ENCODE measurements at places on chromosomes 12 and 14. TPM values are rescaled to one million over a fixed set of nuclear protein-coding genes. Genes with fewer than 3 reads are reported as not detected.

The MFAP5 gene
- total RNA-seq: not detected

The MYL2 gene
- not detected for total RNA-seq

The CCNK gene
- 54.8 TPM for total RNA-seq

The CFAP251 gene
- 17.2 TPM for total RNA-seq

The TOMM20L gene
- total RNA-seq: not detected

GRCh38 chr14:22485178-22485577, 103.8 kb downstream of the DAD1 start:
- DNase-seq: no peak

DNA sequence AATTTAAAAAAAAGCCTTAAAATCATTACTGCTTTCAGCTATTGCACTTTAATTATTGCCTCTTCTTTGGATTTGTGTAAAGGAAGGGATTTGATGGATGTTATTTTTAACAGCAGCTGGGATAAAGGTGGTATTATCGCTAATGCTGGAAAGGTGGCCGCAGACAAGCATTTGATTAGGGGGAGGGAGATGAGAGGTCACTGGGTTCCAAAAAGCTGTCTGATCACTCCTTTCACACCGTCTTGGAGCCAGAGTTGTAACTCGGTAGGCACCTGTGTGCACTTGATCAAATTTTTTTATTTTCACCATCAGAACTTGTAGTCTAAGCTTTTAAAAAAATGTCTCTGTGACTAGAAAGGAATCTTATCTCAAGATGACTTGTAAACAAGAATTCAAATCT, 99.8 kb downstream of the AKAP6 start:
- H3K27ac ChIP-seq: no peak overlapping the region
- no peak overlapping the region for H3K4me3 ChIP-seq
- no peaks in the 10 kb centered on the region for H3K27me3 ChIP-seq
- H3K36me3 ChIP-seq: no peaks in the 10 kb centered on the region

DNA sequence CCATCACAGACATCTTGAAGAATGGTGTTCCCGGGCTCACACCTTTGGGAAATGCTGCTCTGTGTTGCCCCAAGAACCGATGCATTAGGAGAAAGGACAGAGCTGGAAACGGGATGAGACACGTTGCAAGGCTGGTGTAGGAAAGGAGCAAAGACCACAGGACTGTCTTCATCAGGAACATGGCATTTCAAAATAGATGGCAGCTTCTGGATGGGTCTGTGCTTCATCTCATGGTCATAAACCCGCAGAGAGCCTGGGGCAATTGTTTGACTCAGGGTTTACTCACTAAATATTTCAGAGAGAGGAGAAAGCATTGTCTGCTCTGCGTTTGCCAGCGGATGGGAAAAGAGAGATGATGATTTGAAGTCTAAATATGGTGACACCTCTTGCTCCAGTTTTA, 76.3 kb downstream of the CACNA1C start:
- no peak for DNase-seq
- no peaks in the 10 kb centered on the region for H3K36me3 ChIP-seq
- no peaks in the 10 kb centered on the region for H3K4me1 ChIP-seq
- peaks cover 5% of the 10 kb centered on the region for H3K27me3 ChIP-seq
- no peak overlapping the region for H3K27ac ChIP-seq

DNA sequence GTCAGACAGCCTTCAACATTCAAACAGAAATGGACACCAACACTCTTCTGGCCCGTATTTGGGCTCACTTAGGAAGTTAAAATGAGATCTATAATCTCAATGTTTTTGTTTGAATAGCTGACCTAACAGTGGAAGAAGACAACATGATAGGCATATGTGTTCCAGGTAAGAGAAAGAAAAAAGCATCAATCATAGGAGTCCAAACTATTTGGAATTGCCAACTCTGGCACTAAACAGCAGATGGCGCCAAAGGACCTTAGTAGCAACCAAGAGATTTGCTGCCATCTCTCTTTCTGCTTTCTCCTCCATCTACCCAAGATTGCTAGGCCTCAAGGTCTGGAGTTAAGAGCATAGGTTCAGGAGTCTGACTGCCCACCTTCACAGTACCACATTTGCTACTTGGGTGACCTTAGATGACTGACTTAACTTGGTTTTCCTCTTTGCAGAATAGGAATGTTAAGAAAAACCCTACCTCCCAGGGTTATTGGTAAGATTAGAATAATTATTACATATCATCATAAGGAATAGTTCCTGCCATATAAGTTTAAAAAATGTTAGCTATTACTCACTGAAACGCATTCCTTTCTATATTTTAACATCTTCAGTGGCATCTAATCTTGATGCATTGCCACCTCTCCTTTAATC, 30.2 kb downstream of the PEX5 start:
- H3K36me3 ChIP-seq: no peaks in the 10 kb centered on the region
- H3K4me3 ChIP-seq: no peak overlapping the region
- H3K4me1 ChIP-seq: no peaks in the 10 kb centered on the region
- H3K27ac ChIP-seq: no peak overlapping the region
- H3K27me3 ChIP-seq: no peaks in the 10 kb centered on the region

DNA sequence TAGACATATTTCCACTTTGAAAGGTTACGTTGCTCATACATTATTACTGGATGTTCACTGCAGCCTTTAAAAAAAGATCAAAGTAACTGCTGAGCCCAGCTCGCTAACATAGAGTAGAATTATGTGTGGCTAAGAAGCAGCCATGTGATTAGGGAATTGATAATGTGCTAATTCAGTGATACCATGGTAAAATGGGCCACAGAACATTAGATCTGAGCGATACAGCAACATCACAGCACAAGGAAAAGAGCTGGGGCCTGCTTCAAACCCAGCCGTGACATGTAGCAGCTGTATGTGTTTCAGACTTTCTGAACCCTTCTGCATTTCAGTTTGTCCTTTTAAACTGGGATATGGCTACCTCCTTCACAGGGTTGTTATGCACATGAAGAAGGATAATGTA, 92.3 kb upstream of the LMNTD1 start:
- no peak overlapping the region for H3K4me3 ChIP-seq
- H3K4me1 ChIP-seq: no peaks in the 10 kb centered on the region
- no peaks in the 10 kb centered on the region for H3K36me3 ChIP-seq

- no peak for DNase-seq
- no peaks in the 10 kb centered on the region for H3K27me3 ChIP-seq
- H3K27ac ChIP-seq: no peak overlapping the region
- no peaks in the 10 kb centered on the region for H3K36me3 ChIP-seq
- no peak overlapping the region for H3K4me3 ChIP-seq
These were observed 141.9 kb downstream of the DPF3 start for GRCh38 chr14:72752034-72752412.

DNA sequence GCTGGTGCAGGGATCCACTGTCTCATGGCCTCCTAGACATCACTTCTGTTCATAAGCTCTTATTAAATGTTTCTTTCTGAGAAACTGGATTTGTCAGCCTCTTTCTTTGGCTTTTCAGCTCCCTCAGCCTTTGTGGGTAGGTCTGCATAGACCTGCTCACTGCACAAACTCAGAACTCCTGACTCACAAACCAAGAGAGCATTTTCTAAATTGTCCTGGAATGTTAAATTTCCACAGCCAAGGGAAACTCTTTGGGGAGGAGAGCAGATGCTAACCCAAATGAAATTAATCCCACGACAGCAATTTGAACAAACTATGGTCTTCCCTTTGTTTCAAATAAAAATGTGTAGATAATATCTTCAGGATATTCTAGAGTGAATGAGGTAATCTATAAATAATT, 19.5 kb upstream of the CERS5 start:
- no peak overlapping the region for H3K4me3 ChIP-seq
- no peaks in the 10 kb centered on the region for H3K4me1 ChIP-seq
- no peak for DNase-seq
- H3K36me3 ChIP-seq: peaks cover 5% of the 10 kb centered on the region
- H3K27ac ChIP-seq: no peak overlapping the region
- no peaks in the 10 kb centered on the region for H3K27me3 ChIP-seq

GRCh38 chr12:83141460-83141994, 454.8 kb downstream of the TMTC2 start:
- no peaks in the 10 kb centered on the region for H3K36me3 ChIP-seq
- no peaks in the 10 kb centered on the region for H3K27me3 ChIP-seq
- H3K27ac ChIP-seq: no peak overlapping the region
- no peak for DNase-seq
- H3K4me3 ChIP-seq: no peak overlapping the region

- no peaks in the 10 kb centered on the region for H3K36me3 ChIP-seq
- no peak overlapping the region for H3K27ac ChIP-seq
- H3K4me3 ChIP-seq: no peak overlapping the region
- peaks cover 25% of the 10 kb centered on the region for H3K27me3 ChIP-seq
These were observed 68.7 kb downstream of the PRMT8 start for GRCh38 chr12:3559601-3560294.

DNA sequence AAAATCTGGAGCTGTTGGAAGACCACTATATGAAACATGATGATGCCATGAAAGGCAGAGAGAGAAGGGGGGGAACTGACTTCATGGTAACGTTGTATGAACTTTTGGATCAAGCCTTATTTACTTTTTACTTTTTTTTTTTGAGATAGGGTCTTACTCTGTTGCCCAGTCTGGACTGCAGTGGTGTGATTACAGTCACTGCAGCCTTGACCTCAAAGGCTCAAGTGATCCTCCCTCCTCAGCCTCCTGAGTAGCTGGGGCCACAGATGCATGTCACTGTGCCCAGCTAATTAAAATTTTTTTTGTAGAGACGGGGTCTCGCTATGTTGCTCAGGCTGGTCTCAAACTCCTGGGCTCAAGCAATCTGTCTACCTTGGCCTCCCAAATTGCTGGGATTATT, 31.3 kb upstream of the CTDSP2 start:
- no peaks in the 10 kb centered on the region for H3K27me3 ChIP-seq
- H3K36me3 ChIP-seq: no peaks in the 10 kb centered on the region
- peaks cover 3% of the 10 kb centered on the region for H3K4me1 ChIP-seq
- no peak for DNase-seq
- no peak overlapping the region for H3K4me3 ChIP-seq

GRCh38 chr12:120892265-120892664, 11.9 kb downstream of the SPPL3 start:
- H3K4me1 ChIP-seq: peaks cover 23% of the 10 kb centered on the region
- H3K27me3 ChIP-seq: no peaks in the 10 kb centered on the region
- H3K36me3 ChIP-seq: peaks cover 7% of the 10 kb centered on the region
- no peak overlapping the region for H3K4me3 ChIP-seq
- H3K27ac ChIP-seq: peak overlapping the region; percentile 37

GRCh38 chr14:55897031-55897430, 221.2 kb upstream of the PELI2 start:
- no peaks in the 10 kb centered on the region for H3K36me3 ChIP-seq
- no peak overlapping the region for H3K27ac ChIP-seq
- H3K4me1 ChIP-seq: no peaks in the 10 kb centered on the region
- no peak for DNase-seq
- H3K4me3 ChIP-seq: no peak overlapping the region

DNA sequence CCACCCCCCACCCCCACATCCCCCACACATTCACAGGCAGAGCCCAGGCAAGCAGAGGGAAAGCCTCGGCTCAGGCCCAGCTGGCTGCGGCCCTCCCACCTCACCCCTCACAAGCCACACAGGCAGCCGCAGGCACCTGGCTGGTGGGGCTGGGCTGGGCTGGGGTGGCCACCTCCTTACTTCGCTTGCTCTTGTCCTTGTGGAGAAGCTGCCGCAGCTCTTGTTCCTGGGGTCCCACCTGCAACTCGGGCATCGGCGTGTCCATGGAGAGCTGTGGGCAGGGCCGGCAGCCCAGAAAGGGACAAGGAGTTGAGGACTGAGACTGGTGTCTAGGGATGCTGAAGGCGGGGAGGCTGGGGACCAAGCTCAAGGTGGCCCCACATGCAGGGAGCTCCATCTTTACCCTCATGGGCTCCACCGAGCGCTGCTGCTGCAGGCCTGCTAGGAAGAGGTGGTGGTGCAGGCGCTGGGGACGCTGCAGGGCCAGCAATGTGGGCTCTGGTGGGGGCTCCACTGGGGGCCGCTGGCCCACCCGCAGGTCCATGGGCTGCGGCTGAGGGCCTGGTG, 21.2 kb downstream of the HDAC7 start:
- H3K4me1 ChIP-seq: peaks cover 40% of the 10 kb centered on the region
- H3K36me3 ChIP-seq: peaks cover 97% of the 10 kb centered on the region
- H3K4me3 ChIP-seq: no peak overlapping the region
- no peak overlapping the region for H3K27ac ChIP-seq
- no peak for DNase-seq
- H3K27me3 ChIP-seq: no peaks in the 10 kb centered on the region

DNA sequence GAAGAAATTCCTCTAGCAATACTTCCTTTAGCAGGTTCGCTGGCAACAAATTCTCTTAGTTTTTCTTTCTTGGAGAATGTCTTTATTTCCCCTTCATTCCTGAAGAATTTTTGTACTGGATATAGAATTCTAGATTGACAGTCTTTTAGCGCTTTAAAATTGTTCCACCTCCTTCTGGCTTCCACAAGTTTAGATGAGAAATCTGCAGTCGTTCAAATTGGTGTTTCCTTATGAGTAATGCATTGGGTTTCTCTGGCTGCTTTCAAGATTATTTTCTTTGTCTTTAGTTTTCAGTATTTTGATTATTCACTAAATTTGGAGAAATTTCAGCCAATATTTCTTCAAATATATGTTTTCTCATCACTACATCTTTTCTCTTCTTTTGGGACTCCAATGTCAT, 33.3 kb upstream of the FGF6 start:
- H3K27ac ChIP-seq: no peak overlapping the region
- no peaks in the 10 kb centered on the region for H3K36me3 ChIP-seq
- H3K4me1 ChIP-seq: no peaks in the 10 kb centered on the region
- no peaks in the 10 kb centered on the region for H3K27me3 ChIP-seq
- DNase-seq: no peak
- H3K4me3 ChIP-seq: no peak overlapping the region

DNA sequence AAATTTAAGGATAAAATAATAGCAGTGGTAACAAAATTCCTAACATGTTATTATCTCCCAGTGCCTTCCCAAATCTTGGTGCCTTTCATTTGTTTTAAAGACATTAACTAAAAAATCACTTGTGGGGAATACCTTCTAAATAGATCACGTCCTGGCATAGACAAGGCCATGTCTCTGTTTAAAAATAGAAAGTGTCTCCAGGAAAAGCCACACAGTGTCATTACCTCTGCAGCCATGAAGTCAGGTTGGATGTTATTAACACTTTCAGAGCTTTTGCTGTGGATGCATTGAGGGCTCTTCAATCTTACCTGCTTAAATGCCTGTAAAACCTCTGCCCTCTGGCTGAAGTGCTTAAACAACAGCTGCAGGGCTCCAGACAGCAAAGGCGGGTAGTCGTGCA, 211.1 kb downstream of the ITPR2 start:
- no peak overlapping the region for H3K27ac ChIP-seq
- no peaks in the 10 kb centered on the region for H3K27me3 ChIP-seq
- DNase-seq: no peak
- no peaks in the 10 kb centered on the region for H3K4me1 ChIP-seq
- no peaks in the 10 kb centered on the region for H3K36me3 ChIP-seq

DNA sequence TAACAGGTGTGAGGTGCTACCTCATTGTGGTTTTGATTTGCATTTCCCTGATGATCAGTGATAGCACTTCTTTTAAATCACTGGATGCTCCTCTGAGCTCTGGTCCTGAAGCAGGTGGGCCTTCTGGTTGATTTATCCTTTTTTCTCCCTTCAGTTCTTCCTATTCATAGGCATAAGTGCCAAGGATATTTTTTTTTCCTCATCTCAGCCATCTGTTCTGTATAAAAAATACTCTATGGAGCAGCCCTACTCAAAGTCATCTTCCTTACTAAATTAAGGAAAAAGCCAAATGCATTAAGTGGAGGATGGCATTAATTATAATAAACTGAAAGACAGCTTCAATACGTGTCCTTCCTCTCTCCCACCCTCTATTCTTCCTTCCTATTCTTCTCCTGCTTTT, 18.4 kb downstream of the SPIC start:
- H3K4me1 ChIP-seq: no peaks in the 10 kb centered on the region
- peaks cover 10% of the 10 kb centered on the region for H3K27me3 ChIP-seq
- H3K4me3 ChIP-seq: no peak overlapping the region
- DNase-seq: no peak

- H3K36me3 ChIP-seq: no peaks in the 10 kb centered on the region
- H3K4me1 ChIP-seq: no peaks in the 10 kb centered on the region
- H3K4me3 ChIP-seq: no peak overlapping the region
- no peaks in the 10 kb centered on the region for H3K27me3 ChIP-seq
These were observed 188.1 kb upstream of the PRKD1 start for GRCh38 chr14:30115756-30116155.
